ENCODE measurements at places on chromosomes 7 and 10. TPM values are rescaled to one million over a fixed set of nuclear protein-coding genes. Genes with fewer than 3 reads are reported as not detected.

Gene NKX2-3
- total RNA-seq: not detected

Gene ZNF680
- 5.5 TPM for total RNA-seq

Gene DYNC1I1
- total RNA-seq: 2.2 TPM

Gene SPDYE9
- not detected for total RNA-seq

Gene KCNIP2
- total RNA-seq: not detected

Gene FOXP2
- total RNA-seq: not detected

Gene IQUB
- total RNA-seq: not detected

Gene CFAP46
- total RNA-seq: not detected

Gene CCL24
- not detected for total RNA-seq

Gene SHTN1
- total RNA-seq: 0.82 TPM

Gene SPDYE5
- total RNA-seq: not detected

Gene ADCYAP1R1
- not detected for total RNA-seq

Gene RTKN2
- 2.7 TPM for total RNA-seq

Gene CFAP70
- total RNA-seq: 4.1 TPM

Gene PDE6C
- total RNA-seq: not detected
